Stimulated activated CD4-positive, alpha-beta T cell treated with anti-CD3 and anti-CD28 coated beads, TNF-alpha, amount 100 ng/mL, for 1 hour (primary cell): ENCODE measurements at places on chromosomes 11 and 22.
A peak's percentile ranks its signal among the peaks of the same experiment; 100 is the strongest.

GRCh38 chr11:45927684-45928413 is 5.4 kb downstream of the LARGE2 start:
- no peak for DNase-seq

DNA sequence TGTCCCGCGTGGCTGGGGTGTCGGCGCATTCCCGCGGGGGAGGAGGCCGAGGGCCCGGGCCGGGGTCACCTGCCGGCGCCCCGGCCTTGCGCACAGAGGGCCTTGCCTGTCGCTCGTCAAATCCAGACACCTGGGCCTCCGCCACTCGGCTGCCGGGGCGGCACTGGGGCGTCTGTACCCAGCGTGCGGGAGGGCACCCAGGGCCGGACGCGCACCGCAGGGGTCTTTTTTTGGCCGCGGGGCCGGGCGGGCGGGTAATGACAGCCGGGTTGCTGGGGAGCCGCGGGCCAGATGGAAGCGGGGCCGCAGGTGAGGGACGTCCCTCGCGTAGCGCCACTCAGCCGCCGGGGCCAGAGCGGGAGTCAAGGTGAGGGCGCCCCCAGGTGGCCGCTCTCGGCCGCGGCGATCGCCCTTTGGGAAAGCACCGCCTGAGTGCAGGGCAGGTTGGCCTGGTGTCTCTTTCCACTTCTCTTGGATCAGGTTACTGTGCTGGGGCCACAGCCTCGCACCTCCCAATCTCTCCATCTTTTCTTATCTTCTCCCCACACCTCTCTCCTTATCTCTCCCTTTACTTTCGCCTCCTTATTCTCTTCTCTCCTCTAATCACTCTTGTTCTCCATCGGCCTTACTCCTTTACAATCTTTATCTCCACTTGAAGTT is 3.5 kb downstream of the PHLDB1 start:
- DNase-seq, result peak; percentile 72

DNA sequence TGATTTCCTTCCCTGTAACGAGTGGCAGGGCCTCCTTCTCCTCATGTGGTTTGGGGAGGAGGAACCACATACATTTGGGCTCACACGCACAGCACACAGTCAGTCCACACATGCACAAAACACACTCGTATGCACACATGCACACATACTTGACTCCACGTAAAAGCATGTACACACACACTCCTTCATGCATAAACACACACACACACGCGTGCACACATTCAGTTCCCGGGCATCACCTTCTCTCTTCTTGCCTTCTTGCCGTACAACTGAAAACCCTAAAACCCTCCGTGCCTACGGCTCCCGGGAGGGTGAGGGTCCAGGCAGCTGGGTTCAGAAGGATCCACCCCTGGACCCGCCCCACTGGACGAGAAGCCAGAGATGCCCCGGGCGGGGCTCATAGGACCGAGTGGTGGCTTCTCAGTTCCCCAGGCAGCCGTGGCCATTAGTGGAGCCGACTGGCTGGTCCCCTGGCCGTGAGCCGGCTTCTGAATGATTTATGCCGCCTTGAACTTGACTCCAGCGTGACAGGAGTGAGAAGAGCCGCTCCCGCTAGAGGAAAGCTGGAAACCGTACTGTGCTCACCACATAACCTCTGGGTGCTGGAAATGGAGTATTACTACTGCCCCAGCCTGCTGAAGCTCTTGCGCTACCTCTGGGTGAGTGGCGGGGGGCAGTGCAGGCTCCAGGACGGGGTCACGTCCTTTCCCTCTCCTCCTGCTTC is 117.4 kb downstream of the KIAA1671 start:
- DNase-seq, result no peak

- no peak for DNase-seq
Measured at GRCh38 chr11:102630598-102631448, 5.7 kb upstream of the MMP20 start.

GRCh38 chr11:128942817-128943427 is at the start of gene TP53AIP1:
Gene TP53AIP1 (minus strand): TSS chr11:128942871. CDS start chr11:128937818, 5,053 bp downstream.
- no peak for DNase-seq

DNA sequence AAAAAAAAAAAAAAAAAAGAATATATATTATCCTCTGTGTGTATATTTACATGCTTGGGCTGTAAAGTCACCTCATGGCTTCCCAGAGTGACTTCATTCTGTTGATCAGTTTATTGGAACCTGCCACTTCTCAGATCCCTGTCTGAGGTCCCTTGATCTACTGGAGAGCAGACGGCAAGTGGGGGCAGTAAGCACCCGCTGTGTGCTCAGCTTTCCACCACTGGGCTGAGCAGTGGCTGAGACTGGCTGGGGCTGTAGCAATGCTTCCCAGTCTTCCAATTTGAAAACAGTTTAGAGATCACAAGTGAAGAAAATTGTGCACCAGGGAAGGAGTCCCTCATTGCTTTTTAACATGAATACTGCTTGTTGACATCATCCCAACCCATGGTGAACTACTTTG is 6.9 kb upstream of the RBM4B start:
- DNase-seq, result no peak
